ENCODE measurements at places on chromosomes 16 and 17.

DNA sequence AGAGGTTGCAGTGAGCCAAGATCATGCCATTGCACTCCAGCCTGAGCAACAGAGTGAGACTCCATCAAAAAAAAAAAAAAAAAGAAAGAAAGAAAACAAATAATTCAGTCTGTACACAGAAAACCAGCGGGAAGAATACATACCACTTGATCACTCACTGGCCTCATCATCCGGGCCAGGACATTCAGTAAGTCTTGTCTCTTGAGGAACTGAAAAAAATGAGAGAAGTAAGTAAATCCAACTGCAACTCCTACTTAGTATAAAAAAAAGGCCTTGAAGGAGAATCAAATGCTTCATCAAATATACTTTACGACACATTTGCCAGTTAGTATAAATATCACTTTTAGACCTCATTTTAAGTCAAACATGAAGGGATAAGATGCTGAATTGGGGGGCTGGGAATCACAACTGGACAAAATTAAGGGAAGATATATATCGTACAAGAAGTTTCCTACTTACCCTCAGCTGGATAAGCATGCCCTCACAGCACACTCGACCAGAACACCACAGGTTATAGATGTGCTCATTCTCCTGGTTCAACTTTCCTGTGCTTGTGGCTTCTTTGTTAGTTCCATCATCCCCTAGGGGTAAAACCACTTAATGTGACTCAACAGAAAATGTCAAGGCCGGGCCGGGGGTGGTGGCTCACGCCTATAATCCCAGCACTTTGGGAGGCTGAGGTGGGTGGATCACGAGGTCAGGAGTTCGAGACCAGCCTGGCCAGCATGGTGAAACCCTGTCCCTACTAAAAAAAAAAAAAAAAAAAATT lies 12.4 kb downstream of the CCDC47 start:
- DNase-seq: no peak

DNA sequence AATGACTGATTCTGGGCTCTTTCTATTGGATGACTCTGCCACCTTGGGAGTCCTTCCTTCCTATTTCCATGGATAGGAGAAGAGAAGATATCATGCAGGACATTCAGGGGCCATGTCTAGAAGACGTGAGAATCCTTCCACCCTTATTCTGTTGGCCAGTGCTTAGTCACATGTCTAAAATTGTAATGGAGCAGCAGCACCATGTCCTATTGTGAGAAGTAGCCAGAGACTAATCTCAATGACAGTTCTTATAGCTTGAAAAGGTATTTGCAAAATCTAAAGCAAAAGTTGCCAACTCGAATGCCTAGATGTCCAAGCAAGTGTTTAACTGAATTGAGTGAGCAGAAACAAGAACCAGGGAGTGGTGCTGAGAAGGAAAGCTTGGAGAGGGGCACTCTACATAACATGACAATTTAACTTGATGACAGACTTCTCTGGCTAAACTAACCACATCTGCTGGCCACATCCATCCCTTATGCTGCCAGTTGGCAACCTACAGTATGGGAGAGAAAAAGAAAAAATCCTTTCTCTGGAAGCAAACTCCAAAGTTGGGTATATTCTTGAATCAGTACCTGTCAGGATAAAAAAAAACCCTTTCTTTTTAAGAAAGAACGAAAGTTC lies 225.7 kb downstream of the CDH13 start:
- no peak for DNase-seq

DNA sequence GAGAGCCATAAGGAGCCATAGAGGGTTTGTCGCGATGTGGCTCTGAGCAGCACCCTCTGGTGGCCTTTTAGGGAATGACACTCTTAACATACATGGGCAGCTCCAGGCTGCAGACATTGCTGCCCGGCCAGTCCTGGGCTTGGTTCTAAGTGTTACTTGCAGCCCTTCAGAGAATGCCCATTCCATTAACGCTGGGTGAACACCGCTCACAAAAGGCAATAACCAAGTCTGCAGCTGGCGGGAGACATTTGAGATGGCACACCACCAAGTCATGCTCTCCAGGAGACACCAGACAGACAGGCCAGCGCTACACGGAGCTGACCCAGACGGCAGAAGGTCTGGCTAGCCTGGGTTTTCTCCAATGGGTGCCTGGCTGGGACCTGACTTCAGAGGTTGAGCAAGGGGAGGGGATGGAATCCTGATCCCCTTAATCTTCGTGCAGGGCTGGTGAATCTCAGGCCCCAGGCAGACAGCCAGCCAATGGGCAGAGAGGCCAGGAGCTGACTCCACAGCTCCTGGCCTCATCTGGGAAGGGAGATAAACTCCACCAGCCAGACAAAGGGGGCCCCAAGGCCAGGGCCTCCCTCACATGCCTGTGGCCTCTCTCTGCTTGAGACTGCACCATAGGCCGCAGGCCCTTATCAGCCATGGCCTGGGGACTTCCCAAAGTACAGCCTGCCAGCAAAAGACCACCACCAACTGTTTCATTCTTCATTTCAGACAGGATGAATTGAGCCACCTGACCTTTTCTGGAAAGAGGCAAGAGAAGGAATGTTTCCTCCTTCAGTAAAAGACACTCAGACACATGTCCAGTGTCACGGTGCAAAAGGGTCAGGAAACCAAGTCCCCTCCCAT lies 58.8 kb downstream of the ZDHHC7 start:
- peak; percentile 64 for DNase-seq

- DNase-seq: no peak
Measured at GRCh38 chr16:56354016-56354415, 71.3 kb downstream of the AMFR start.

Measured in CD4-positive, alpha-beta T cell treated with Interferon gamma for 1 hour (primary cell).